ENCODE measurements at places on chromosomes 4 and X. TPM values are rescaled to one million over a fixed set of nuclear protein-coding genes. Genes with fewer than 3 reads are reported as not detected.

- H3K27ac ChIP-seq, result no peak overlapping the region
- no peak for DNase-seq
- no peaks in the 10 kb centered on the region for H3K36me3 ChIP-seq
- no peaks in the 10 kb centered on the region for H3K27me3 ChIP-seq
- peaks cover 8% of the 10 kb centered on the region for H3K4me1 ChIP-seq
Observed at GRCh38 chr4:123807866-123808265, 411.3 kb downstream of the SPRY1 start.

DNA sequence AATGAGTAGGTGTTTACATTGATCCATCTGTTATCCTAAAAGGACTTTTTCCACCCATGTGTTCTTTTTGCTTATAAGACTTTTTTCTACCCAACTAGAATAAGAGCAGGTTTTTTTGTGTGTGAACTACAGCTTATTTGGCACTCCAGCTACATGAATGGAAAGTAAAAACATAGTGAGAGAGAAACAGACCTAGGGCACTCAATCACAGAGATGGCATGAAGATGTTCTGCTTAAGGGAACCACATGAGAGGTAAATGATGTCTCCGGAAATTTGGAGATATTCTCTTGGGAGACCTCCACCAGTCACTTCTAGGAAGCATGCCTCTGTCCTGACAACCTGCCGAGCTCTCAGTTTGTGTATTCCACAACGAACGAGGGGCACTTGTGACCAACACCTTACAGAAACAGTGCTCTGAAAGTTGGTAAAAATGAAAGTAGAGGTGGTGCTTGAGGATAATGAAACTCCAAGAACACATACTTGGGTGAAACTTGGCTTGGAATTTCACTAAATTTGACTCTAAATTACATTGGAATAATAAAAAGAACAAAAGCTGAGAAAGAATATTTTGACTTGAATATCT, 788.4 kb upstream of the GALNTL6 start:
- H3K4me3 ChIP-seq, result no peak overlapping the region
- no peaks in the 10 kb centered on the region for H3K27me3 ChIP-seq
- no peak for DNase-seq
- peak overlapping the region; percentile 22 for H3K27ac ChIP-seq
- H3K4me1 ChIP-seq, result peaks cover 57% of the 10 kb centered on the region
- H3K36me3 ChIP-seq, result peaks cover 13% of the 10 kb centered on the region

GRCh38 chrX:41522081-41522480, 74.9 kb downstream of the NYX start:
- peaks cover 3% of the 10 kb centered on the region for H3K36me3 ChIP-seq
- H3K4me1 ChIP-seq, result peaks cover 43% of the 10 kb centered on the region
- H3K27ac ChIP-seq, result no peak overlapping the region
- no peak overlapping the region for H3K4me3 ChIP-seq

GRCh38 chr4:60884587-60884986, 315.5 kb upstream of the ADGRL3 start:
- no peak overlapping the region for H3K27ac ChIP-seq
- no peak overlapping the region for H3K4me3 ChIP-seq
- no peaks in the 10 kb centered on the region for H3K27me3 ChIP-seq
- H3K36me3 ChIP-seq, result peaks cover under 1% of the 10 kb centered on the region

GRCh38 chr4:5629542-5629941, 78.8 kb downstream of the EVC2 start:
- no peaks in the 10 kb centered on the region for H3K27me3 ChIP-seq
- DNase-seq, result no peak
- peaks cover 28% of the 10 kb centered on the region for H3K36me3 ChIP-seq
- H3K4me3 ChIP-seq, result no peak overlapping the region
- H3K4me1 ChIP-seq, result peaks cover 8% of the 10 kb centered on the region

DNA sequence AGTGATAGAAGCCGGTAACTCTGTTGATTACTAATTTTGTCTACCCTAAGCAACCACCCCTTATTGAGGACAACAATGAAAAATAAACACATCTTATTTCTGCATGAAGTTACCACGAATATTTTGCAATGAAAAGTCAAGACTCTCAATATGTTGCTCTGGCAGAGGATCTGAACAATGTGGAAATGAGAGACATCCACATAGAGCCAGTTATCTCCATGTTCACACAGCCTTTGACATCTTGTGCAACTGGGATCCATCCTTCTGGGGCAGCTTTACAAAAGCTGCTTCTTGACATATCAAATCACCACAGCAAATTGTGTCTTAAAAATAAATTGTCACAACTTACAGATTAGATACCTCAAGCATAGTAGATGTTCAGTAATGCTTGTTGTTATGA, 10.2 kb downstream of the EDNRA start:
- no peaks in the 10 kb centered on the region for H3K27me3 ChIP-seq
- DNase-seq, result no peak
- H3K4me3 ChIP-seq, result no peak overlapping the region
- peaks cover 6% of the 10 kb centered on the region for H3K4me1 ChIP-seq

- H3K4me3 ChIP-seq, result no peak overlapping the region
- H3K27ac ChIP-seq, result no peak overlapping the region
- H3K4me1 ChIP-seq, result peaks cover 10% of the 10 kb centered on the region
- no peaks in the 10 kb centered on the region for H3K27me3 ChIP-seq
- no peaks in the 10 kb centered on the region for H3K36me3 ChIP-seq
- DNase-seq, result no peak
Observed at GRCh38 chr4:80568891-80569290, 233.4 kb downstream of the CFAP299 start.

GRCh38 chrX:144798972-144799371, 448.3 kb upstream of the SPANXN1 start:
- no peak overlapping the region for H3K4me3 ChIP-seq
- DNase-seq, result no peak
- H3K27ac ChIP-seq, result no peak overlapping the region
- peaks cover 16% of the 10 kb centered on the region for H3K36me3 ChIP-seq
- no peaks in the 10 kb centered on the region for H3K27me3 ChIP-seq
- H3K4me1 ChIP-seq, result no peaks in the 10 kb centered on the region

DNA sequence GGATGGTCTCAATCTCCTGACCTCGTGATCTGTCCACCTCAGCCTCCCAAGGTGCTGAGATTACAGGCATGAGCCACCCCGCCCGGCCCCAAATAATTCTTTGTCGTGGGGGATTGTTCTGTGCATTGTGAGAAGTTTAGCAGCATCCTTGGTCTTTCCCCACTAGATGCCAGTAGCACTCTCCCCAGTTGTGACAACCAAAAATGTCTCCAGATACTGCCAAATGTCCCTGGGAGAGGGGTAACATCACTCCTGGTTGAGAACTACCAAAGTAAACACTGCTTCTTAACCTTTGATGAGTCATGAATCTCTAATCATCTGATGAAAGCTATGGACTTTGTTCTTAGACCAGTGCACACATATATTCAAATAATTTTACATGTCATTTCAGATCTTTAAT, 90.7 kb upstream of the BRS3 start:
- no peaks in the 10 kb centered on the region for H3K4me1 ChIP-seq
- no peak for DNase-seq
- no peak overlapping the region for H3K4me3 ChIP-seq
- H3K36me3 ChIP-seq, result no peaks in the 10 kb centered on the region
- H3K27me3 ChIP-seq, result no peaks in the 10 kb centered on the region
- no peak overlapping the region for H3K27ac ChIP-seq

- peaks cover 35% of the 10 kb centered on the region for H3K4me1 ChIP-seq
- H3K4me3 ChIP-seq, result no peak overlapping the region
- no peak for DNase-seq
- peak overlapping the region; percentile 63 for H3K27ac ChIP-seq
- H3K36me3 ChIP-seq, result peaks cover 10% of the 10 kb centered on the region
Observed at GRCh38 chr4:7842384-7843279, 97.0 kb downstream of the AFAP1 start.

- H3K4me1 ChIP-seq, result peaks cover 4% of the 10 kb centered on the region
- no peak overlapping the region for H3K27ac ChIP-seq
- H3K27me3 ChIP-seq, result no peaks in the 10 kb centered on the region
- H3K4me3 ChIP-seq, result no peak overlapping the region
- no peak for DNase-seq
- no peaks in the 10 kb centered on the region for H3K36me3 ChIP-seq
Observed at GRCh38 chr4:17058536-17058915, 160.1 kb upstream of the LDB2 start.

DNA sequence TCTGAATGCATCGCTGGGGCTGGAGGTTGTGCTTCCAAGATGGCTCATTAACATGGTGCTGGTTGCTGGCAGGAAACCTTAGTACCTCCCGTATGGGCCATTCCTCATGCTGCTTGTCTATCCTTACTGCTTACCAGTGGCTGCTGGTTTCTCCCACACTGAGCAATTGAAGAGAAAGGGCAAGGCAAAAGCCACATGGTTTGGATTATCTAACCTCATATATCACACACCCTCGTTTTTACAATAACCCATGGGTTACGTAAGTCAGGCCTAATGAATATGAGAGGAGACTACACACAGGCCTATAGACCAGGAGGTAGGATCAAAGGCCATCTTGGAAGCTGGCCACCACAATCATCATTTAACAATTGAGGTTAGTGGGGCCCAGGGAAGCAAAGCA, 141.8 kb upstream of the EDNRA start:
- no peak overlapping the region for H3K27ac ChIP-seq
- H3K4me3 ChIP-seq, result no peak overlapping the region
- peaks cover 15% of the 10 kb centered on the region for H3K4me1 ChIP-seq
- no peaks in the 10 kb centered on the region for H3K36me3 ChIP-seq
- DNase-seq, result no peak

DNA sequence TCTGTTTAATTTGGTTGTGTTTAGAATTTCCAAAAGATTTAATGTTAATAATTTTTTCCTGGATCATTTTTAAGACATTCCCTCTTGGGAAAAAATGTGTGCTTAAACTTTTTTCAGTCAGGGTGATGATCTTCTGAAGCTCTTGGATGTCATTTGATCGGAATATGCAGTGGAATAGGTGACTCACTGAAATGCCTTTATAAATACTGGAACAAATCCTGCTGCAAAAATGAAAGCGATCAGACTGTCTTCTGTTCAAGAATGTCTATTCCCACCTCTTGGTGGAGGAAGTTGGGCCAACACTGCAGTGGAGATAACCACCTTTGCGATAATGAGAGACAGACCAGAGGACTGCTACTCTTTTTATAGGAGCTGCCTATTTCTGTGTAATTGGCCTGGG, 46.7 kb downstream of the LARP1B start:
- no peaks in the 10 kb centered on the region for H3K27me3 ChIP-seq
- no peak overlapping the region for H3K27ac ChIP-seq
- no peak overlapping the region for H3K4me3 ChIP-seq

- H3K36me3 ChIP-seq, result no peaks in the 10 kb centered on the region
- no peak overlapping the region for H3K27ac ChIP-seq
- H3K27me3 ChIP-seq, result peaks cover 30% of the 10 kb centered on the region
- peaks cover 18% of the 10 kb centered on the region for H3K4me1 ChIP-seq
Observed at GRCh38 chr4:88003261-88003660, 4.2 kb upstream of the PKD2 start.

DNA sequence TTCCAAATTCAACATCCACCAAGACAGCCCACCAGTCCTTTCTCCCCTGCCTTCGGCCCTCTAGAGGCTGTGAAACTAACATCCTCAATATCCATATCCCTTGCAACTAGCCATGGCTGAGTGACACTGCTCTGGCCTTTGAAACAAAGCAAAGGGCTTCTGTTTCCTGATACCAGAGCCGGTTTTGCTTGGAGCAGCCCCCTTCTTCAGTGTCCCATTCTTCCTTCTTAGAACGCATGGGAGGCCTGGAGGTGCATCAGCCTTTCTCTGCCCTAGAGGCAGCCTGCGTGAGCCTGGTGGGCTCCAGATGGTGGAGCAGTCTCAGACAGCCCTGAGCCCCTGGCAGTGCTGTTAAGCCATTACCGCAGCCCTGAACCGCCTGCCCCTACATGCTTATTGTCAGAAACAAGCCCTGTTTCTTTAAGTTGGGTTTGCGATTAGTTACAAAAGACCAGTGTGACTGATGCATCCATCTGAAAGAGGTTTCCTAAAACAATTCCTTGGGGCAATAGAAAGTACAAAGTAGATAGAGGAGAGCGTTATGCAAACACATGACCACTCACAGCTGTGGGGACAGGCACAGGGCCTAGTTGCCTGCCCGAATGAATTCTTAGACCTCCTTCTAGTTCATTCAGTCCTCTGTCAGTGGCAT, 74.1 kb downstream of the EVC start:
- no peaks in the 10 kb centered on the region for H3K27me3 ChIP-seq
- H3K4me3 ChIP-seq, result no peak overlapping the region
- no peak for DNase-seq
- H3K4me1 ChIP-seq, result peaks cover 5% of the 10 kb centered on the region
- H3K27ac ChIP-seq, result no peak overlapping the region
- H3K36me3 ChIP-seq, result peaks cover 34% of the 10 kb centered on the region

DNA sequence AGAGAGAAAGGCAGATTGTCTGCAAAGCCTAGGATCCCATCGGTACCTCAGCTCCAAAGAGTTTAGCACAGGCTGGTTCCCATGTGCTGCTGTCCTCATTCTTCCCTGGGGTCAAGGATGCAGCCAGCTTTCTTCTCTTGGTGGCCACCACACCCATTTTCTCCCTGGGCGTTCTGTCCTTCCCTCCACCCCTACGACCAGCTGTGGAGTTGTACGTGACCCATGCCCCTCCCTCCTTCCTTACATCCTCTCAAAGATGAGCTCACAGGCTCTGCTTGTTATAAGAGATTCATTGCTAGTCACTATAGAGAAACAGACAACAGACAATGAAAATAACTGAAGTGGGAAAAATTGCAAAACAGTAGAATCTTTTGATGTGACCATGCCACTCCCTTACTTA, 74.0 kb upstream of the KLF3 start:
- no peak overlapping the region for H3K27ac ChIP-seq
- no peak overlapping the region for H3K4me3 ChIP-seq
- no peaks in the 10 kb centered on the region for H3K4me1 ChIP-seq
- H3K36me3 ChIP-seq, result no peaks in the 10 kb centered on the region
- peaks cover 4% of the 10 kb centered on the region for H3K27me3 ChIP-seq

DNA sequence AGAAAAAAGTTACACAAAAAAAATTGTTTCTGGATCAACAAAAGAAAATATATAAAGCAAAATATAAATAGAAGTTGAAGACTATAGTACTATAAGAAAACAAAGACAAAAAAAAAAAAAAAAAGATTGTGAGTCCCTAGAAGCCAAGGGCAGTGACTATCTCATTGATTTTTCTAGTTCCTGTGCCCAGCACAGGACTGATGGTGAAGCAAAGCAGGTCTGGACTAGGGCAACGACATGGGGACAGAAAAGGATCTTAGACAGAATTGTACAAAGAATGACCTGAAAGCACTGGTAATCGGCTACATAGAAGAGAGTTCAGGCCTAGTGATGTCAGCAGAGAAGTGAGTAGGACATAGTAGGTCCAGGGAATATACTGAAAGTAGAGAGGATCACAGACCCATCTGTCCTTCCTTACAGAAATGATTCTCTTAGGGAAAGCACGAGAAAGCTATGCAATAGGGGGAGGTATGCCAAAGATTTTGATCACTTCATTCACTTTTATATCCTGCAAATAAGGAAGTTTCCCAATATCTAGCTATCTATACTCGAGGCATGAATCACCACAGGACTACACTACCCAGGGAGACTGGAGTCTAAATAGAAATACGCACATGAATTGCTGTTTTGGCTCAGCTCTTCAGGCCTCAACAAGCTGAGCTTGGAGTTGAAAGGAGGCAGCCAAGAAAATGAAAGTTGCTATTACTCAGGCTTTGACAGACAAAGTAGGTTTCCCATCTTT, 230.9 kb upstream of the GPC4 start:
- no peak overlapping the region for H3K27ac ChIP-seq
- no peaks in the 10 kb centered on the region for H3K27me3 ChIP-seq
- H3K36me3 ChIP-seq, result no peaks in the 10 kb centered on the region
- no peak overlapping the region for H3K4me3 ChIP-seq

NDUFC1 gene
- total RNA-seq, result 64.5 TPM

PNMA5 gene
- 0.13 TPM for total RNA-seq

ARAP2 gene
- 2.4 TPM for total RNA-seq

CACNA1F gene
- 2.7 TPM for total RNA-seq

ZNF630 gene
- total RNA-seq, result 2.1 TPM

TMPRSS11A gene
- total RNA-seq, result not detected

HPGDS gene
- not detected for total RNA-seq

ANXA10 gene
- total RNA-seq, result not detected

Measured in WTC11 (cell line).